ENCODE measurements at places on chromosomes 2 and 18. TPM values are rescaled to one million over a fixed set of nuclear protein-coding genes. Genes with fewer than 3 reads are reported as not detected.

- peak; percentile 30 for DNase-seq
These were observed 209.8 kb upstream of the HDAC4 start for GRCh38 chr2:239610457-239611221.

- no peak for DNase-seq
These were observed 54.2 kb downstream of the HK2 start for GRCh38 chr2:74887960-74888700.

DNA sequence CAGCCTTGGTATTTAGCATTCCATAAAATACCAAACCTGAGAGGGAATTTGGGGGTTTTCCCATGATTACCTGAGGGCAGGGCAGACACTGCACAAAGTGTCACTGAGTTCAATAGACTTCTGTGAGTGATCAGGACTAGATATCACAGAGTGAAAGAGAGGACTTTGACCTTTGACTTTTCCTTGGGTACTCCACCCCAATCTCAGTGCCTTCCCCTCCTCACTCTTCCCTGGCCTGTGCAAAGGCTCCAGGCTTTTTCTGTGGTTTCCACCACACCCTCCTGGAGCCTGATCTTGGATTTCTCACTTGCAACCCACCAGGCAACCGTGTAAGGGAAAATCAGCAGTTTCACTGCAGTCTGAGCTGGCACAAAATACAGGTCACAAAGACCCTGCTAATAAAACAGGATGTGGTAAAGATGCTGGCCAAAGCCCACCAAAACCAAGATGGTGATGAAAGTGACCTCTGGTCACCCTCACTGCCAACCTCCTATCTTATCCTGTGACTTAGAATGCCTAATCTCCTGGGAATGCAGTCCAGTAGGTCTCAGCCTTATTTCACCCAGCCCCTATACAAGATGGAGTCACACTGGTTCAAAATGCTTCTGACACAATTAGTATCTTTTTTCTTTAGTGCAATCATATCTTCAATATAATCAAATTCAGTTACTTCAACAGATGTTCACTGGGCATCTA is 64.0 kb downstream of the BOD1L2 start:
- no peak for DNase-seq

DNA sequence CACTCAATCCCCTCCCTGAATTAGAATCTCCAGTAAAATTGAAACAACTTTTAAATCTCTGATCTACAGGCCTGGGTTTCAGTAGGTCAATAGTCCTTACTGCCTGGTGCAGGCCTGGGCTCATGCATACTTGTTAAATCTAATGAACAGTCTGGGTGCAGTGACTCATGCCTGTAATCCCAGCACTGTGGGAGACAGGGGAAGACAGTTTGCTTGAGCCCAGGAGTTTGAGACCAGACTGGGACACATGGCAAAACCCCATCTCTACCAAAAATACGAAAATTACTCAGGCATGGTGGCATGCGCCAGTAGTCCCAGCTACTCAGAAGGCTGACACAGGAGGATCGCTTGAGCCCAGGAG is 94.7 kb upstream of the SP3 start:
- no peak for DNase-seq

DNA sequence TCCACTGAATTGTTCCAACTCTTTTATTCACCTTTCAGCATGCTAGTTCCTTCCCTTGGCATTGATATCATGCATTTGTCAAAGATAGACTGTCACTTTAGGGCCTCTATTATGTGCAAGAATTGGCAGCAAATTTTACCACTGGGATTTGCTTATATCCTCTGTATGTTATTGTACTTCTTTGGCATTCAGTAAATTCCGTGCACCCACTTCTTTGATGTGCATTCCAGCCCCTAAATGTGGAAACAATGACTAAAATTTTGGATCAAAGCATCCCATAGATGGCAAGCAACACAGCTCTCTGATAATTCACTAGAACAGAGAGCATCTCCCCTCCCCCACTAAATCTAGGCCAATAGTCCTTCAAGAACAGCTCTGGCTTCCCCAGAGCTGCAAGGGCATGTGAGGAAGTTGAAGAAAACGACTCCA is 399.0 kb upstream of the HNRNPA3 start:
- no peak for DNase-seq

- DNase-seq: no peak
These were observed 32.4 kb upstream of the PPM1B start for GRCh38 chr2:44136252-44136651.

NTSR2 gene
- total RNA-seq: not detected

CRYBA2 gene
- total RNA-seq: not detected

DGKD gene
- total RNA-seq: 15.9 TPM

DCC gene
- total RNA-seq: 1.3 TPM

All from H7 (cell line).